Activated CD4-positive, alpha-beta T cell treated with anti-CD3 and anti-CD28 coated beads for 36 hours (primary cell): ENCODE measurements at places on chromosomes 3 and 15.
A peak's percentile ranks its signal among the peaks of the same experiment; 100 is the strongest.

GRCh38 chr3:34106879-34107278, 308.4 kb downstream of the PDCD6IP start:
- DNase-seq = peak; percentile 43

- no peak for DNase-seq
Observed at GRCh38 chr3:131555456-131555855, 52.7 kb upstream of the MRPL3 start.

DNA sequence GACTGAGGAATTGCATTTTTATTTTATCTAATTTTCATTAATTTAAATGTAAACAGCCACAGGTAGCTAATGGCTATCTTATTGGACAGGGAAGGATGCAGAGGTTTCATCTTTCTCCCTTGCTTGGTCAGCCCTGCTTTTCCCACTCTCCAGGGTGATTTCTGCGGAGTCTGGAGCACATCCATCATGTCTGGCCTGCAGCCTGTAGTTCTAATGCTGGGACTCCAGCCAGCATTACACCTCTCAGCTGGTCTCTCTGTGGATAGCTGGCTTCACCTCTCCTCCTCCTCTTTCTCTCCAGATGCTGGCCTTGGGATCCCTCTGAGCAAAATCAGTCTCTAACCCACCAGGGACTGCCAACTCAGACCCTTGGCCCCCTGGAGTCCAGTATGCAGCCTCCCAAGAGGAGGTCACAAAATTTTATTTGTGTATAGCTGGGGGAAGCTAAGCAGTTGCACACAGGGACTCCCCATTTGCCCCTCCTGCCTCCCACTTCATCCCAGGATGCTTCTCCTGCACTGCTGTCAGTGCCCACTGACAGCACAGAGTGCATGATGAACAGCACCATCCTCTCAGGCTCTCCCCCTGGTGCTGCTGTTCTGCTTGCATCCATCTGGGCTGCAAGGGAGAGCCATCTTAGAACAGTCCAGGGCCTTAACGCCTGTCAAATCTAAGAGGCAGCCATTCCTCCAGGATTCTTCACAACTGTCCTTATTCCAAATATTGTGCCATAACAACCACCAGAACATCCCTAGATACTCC, 1.7 kb downstream of the BFSP2 start:
- no peak for DNase-seq

DNA sequence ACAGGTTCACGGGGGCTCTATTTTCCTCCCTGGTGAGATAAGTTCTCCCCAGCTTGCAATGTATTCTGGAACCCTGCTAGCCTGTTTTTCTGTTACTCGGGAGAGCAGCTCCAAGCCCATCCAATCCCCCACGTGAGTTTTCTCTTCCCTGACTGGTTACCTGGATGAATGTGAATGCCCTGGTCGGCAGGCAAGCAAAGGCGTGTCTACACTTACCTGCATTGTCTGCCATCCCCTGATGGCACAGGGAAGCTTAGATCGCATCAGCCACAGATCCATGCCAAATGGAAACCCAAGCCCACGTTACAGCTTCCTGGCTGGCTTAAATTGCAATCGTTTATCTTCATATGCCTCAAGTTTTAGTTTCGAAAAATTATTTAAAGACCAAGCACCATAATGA, 149.9 kb downstream of the FOXP1 start:
- no peak for DNase-seq

DNA sequence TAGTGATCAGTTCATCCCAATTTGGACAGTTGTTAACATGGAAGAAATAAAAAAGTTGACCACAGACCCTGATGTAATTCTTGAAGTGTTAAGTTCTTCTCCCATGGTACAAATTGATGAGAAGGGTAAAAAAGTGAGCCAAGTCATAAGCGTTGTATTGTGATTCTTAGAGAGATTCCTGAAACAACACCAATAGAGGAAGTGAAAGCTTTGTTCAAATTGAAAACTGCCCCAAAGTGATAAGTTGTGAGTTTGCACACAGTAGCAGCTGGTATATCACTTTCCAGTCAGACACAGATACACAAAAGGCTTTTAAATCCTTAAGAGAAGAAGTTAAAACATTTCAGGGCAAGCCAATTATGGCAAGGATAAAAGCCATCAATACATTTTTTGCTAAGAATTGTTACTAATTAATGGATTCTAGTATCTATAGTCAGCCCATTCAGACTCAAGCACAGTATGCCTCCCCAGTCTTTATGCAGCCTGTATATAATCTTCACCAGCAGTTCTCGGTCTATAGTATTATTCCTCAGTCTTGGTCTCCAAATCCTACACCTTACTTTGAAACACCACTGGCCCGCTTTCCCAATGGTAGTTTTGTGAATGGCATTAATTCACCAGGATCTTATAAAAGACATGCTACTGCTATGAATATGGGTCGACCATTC, 38.2 kb downstream of the CDIN1 start:
- no peak for DNase-seq

- DNase-seq = no peak
Observed at GRCh38 chr3:135678386-135678785, 287.1 kb upstream of the PPP2R3A start.

DNA sequence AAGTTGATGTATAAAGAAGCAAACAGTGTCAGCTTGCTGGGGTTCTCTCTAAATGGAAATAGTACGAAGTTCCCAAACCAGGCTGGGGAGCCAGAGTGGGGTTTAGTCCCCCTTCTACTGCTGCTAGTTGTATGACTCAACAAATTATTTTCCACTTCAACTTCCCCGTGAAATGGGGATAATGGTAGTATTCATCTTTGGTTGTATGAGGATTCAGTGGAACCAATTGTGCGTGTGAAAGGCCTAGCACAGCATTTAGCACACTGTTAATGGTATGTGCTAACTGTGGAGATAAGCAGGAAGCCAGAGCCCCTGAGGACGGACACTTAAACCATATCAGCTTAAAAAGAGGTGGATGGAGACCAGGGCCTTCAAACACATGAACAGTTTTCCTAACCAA, 4.2 kb downstream of the SORD start:
- no peak for DNase-seq

- DNase-seq = no peak
Observed at GRCh38 chr3:32583708-32584107, 13.1 kb upstream of the DYNC1LI1 start.

GRCh38 chr3:24640330-24640877, 145.8 kb upstream of the THRB start:
- DNase-seq = no peak

DNA sequence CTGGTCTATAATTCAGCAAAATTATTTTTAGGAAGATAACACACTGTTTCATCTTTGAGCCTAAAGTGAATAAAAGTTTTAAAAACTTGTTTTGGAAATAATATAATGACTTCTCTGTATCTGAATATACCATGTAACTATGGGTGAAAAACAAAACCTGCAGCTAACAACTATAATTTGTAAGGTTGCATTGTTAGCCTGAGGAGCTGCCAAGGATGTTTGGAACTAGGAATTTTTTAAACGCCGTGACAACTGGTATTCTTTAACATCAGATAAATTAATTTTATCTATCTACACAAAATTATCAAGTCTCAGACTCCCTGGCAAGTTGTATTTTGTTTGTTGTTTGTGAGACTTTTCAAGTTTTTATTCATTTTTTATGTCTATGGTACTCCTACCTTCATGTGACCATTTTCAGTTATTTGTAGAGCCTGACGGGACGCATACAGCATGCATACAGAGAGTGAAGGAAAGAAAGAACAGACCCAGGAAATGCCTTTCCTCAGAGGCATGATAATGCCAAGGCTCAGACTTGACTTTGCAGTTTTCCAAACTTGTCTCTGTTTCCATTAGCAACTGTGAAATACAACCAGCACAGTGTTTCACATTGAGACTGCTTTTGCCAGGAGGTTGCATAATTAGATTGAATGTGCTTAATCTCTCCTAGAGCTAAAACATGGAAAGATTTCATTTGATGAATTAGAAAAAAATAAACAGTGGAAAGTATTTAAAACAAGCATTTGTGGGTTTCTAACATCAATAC, 60.8 kb upstream of the ARHGEF26 start:
- DNase-seq = no peak

DNA sequence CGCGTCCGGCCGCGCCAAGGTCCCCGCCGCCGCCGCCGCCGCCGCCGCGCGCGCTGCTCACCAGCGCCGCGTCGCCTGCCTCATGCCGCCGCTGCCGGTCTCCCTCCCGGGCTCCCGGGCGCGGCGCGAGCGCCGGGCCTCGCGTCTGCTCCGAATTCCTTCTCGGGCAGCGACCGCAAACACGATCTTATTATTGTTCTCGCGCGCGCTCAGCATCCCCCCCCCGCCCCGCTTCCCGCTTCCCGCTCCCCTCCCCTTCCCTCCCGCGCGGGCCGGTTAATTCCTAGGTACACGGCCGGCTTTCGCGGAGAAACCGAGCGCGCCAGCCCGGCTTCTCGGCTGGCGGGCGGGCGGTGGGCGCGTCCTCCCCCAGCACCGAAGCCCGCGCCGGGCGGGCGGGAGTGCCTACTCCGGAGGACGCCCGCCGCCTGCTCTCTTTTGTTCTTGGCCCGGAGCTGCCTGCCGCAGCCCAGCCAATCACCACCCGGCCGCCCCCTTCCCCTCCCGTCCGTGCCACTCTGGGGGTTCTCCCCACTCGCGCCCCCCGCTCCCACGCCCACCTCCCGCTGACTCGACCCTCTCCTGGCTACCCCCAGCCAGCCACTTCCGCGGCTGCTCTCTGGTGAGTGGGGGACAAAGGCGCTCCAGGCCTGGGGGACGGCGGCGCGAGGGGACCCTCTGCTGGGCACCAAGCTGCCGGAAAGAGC, at the start of gene HDGFL3:
HDGFL3 (minus strand) TSS at position 164 of the 707 bp plus-strand sequence. CDS start 409 bp downstream, outside the sequence.
- DNase-seq = peak; percentile 50

DNA sequence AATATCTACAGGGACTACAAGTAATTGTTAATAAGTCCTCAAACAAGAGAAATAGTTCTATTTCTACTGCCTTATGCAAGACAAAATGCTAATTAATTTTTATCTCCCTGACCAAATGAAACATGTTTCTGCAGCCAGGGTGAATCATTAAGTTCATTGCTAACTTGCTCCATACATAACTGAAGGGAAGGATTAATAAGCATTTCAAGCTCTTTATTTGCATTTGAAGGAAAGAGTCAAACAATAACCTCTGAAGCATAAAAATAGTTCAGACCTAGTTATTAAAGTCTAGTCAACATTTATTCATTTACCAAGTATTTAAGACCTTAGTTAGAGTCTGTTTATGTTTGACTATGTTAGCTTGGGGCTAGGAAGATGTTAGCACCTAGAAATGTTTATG, 120.0 kb downstream of the ATP1B3 start:
- no peak for DNase-seq

- DNase-seq = no peak
Observed at GRCh38 chr3:64972793-64973192, 285.0 kb upstream of the ADAMTS9 start.

GRCh38 chr3:143775459-143775858, 72.8 kb downstream of the SLC9A9 start:
- peak; percentile 14 for DNase-seq

- DNase-seq = no peak
Observed at GRCh38 chr15:32877252-32878019, 159.6 kb downstream of the GREM1 start.

DNA sequence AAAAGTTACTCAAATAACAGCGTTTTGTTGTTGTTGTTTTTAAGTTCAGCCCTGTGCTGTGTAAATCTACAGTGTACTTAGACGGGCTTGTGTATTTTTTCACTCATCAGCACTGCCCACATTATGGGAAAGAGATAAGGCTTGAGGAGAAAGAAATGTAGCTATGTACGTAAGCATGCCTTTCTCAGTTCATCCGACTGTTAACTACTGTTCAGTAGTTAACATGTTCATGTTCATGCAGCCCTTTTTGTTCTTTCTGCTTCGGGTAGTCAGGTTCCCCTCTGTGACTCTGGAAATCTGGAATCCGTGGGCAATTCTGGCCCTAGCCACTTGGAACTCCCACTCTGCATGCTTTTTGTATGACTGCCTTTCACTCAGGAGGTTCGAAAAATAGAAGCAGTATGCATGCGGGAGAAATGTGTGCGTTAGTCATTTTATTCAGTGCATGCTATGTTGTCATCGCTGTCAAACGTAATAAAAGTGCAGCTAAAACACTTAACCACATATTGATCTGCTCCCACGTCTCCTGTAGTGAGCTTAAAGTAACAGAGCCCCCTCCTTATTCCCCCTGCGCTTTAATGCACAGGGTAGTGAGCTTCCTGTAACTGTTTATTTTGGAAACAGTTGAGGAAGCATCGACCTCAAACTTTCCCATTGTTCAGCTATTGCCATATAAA, 283.1 kb upstream of the NR2F2 start:
- no peak for DNase-seq

GRCh38 chr3:181966393-181966792, 254.7 kb downstream of the SOX2 start:
- no peak for DNase-seq

DNA sequence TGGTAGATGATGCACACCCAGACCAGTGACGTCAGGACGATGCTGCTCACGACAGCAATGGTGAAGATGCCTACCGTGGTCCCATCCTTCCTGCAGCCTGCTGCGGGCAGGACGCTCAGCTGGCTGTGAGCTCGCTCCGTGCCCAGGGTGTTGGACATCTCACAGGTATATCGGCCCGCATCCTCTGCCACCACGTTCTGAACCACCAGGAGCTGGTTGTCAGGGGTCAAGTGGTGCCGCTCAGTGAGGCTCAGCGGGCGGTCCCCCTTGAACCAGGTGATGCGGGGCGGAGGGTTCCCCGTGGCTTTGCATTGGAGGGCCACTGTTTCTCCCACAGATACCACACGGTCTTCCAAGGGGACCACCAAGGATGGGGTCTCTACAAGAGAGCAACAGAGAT, 117.8 kb downstream of the LRIG1 start:
- DNase-seq = no peak

DNA sequence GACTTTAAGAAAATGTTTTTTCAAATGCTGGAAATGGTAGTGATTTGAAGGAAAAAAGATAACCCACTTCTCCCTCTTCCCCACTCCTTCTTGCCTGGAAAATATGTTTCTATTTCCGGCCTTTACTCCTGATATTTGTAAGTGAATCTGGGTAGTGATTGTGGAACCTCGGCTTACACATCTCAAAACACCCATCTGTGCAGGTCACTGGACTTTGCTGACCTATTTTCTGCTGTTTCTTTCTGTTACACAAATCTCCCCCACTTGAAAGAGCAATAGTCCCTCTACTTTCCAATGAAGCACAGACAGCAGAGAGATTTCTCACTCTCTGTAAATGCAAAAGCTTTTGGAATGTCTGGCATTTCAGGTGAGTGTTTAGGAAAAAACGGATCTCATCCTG, 76.9 kb upstream of the ICE2 start:
- no peak for DNase-seq

DNA sequence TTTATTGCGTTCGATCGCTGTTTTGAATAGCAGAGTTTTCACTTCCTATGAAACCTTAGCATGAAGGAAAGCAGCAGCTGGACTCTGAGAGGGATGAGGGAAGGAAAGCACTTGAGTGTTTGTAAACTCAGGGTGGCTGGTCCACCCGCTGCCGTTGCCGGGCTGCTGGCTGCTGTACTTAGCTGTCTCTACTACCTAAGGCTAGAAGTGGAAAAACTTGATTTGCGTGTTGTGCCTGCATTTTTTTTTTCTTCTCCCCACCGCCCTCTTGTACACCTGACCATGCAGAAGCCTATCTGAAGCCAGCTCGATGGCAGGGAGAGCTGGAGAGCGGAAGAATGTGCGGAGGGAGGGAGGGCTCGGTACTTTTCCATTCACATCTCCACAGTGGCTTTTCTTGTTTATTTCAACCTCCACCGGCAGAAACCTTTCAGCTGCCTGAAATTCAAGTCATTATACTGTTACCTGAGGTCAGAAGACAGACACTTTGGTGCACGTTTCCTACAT, 4.8 kb upstream of the BCL6 start:
- DNase-seq = no peak
